Stimulated activated CD8-positive, alpha-beta memory T cell treated with anti-CD3 and anti-CD28 coated beads, Interleukin-4, amount 100 ng/mL, for 4 hours (primary cell): ENCODE measurements at places on chromosomes 11 and 22.

DNA sequence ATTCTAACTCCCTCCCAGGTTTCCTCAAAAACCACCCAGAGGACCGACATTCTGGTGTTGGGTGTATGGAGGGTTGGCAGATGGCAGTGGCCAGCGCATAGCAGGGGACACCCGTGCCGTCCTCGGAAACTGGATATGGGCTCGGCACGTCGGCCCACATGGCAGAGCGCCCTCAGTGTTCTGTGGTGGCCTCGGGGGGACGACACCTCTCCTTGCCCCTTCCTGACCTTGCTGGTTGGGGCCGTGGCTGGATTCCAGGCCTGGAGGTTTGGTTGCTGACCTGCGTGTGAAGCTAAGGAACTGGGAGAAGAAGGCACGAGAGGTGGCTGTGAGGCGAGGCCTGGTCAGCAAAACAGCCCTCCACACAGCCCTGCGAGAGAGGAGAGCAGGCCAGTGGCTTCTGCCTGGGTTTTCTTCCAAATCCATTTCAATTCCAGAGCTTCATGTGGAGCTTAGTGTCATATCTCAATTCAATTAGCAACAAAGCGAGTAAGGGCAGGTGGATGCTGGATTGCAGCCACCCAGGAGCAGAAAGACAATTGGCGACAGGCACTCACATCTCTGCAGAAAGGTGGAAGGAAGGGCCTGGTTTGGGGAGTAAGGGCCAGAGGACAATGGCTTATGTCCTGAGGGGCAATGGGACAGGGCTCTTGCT lies 478.4 kb downstream of the BRD1 start:
- DNase-seq = no peak

DNA sequence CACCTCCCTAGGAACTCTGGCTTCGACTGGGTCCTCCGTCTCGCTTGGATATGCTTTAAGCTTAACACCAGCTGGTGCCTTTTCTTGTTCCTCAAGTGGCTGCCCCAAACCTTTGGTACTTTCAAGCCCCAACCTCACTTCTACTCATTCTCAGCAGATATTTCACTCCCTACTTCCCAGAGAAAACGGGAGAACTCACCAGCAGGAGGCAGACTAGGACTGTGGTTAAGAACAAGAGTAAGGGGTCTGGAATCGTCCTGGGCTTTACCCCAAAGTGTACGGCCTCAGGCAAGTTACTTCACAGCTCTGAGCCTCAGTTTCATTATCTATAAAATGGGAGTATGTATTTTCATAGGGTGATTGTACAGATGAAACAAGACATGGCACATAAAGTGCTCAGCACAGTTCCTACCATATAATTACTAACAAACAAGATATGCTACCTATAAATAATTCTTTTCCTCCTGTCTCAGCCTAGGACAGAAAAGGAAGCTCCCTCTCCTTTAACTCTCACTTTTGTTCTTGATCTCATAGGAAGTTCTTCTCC lies 37.8 kb downstream of the PAMR1 start:
- no peak for DNase-seq

- DNase-seq = no peak
Measured at GRCh38 chr22:19665784-19666672, 48.3 kb upstream of the SEPTIN5 start.

GRCh38 chr22:38239101-38239761 lies 33.6 kb downstream of the TMEM184B start:
- DNase-seq = no peak

GRCh38 chr11:103076361-103076760 lies 15.6 kb downstream of the DCUN1D5 start:
- no peak for DNase-seq

- no peak for DNase-seq
Measured at GRCh38 chr11:45431046-45432018, 145.2 kb upstream of the SYT13 start.

DNA sequence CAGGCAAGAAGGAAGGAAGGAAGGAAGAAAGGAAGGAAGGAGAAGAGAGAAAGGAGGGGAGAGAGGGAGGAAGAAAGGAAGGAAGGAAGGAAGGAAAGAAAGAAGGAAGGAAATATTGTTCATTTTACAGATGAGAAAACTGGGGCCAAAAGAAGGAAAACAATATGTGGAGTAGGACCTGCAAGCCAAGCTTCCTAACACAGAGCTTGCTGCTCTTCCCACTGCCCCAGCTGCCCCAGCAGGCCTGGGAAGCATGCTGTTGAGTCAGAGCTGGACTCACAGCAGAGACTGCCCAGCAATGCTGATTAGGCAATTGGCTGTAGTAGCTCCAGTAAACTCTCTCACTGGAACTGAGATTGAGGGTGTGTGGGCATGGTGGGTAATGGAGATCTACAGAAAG lies 42.6 kb upstream of the SMCO4 start:
- DNase-seq = no peak

DNA sequence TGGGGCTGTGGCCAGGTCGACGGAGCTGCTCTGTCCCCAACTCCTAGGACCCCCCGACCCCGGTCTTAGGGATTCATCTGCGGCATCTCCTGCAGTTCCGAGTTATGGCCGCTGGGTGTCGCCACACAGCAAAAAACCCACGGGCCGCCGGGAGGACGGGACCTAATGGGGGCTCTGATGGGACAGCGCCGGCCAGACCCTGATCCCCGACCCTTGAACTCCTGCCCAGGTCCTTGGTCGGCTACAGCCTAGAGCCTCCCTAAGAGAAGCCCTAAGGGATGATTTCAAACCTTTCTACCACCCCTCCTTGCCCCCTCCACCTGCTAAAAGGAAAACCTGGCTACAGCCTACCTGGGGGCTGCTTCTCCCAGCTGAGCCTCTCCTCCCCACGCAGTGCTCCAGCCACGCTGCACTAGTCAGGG lies 30.8 kb upstream of the LRRC10B start:
- DNase-seq = peak; percentile 32

DNA sequence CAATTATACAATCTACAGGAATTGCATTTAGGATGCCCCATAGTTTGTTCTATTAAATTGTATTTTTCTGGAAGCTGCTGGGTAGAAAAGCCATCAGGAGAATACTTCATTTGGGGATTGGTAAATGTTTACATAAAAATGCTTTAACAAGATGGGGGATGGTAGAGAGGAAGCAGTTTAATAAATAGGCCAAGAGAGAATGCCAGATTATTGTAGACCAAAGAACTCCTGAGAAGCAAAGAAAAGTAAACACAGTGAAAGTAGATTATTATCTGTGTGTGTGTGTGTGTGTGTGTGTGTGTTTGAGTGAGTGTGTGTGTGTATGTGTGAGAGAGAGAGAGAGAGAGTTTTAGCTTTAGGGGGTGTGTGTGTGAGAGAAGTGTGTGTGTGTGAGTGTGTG lies 820.4 kb upstream of the CCDC90B start:
- DNase-seq = no peak

DNA sequence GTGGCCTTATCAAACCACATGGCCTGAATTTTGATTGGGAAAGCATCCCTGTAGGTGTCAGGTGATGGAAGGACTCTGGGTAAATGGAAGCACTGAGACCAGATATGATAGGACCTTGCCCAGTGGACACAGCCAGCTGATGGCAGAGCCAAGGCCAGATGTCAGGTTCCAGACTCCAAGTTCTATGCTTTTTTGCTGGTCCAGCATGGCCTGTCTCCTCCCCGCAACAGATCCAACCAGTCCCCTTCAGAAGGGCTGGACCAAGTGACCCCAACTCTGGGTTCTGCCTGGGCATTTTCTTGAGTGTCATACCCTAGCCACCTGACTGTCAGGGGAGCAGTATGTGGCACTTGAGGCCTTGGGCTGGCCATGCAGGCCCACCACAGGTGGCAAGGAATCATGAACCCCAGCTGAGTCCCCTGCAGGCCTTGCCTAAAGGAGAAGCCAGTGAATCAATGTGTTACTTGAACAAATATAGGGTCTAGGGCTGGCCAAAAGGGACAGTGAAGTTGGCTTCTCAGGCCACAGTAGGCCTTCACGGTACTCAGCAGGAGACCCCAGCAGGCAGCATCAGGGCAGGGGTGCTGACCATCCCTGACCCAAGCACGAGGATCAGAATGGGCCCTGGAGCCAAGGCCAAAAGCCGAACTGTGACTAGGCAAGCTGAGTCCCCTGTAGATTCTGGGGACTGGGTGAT lies 27.1 kb downstream of the KCNQ1OT1 start:
- no peak for DNase-seq

DNA sequence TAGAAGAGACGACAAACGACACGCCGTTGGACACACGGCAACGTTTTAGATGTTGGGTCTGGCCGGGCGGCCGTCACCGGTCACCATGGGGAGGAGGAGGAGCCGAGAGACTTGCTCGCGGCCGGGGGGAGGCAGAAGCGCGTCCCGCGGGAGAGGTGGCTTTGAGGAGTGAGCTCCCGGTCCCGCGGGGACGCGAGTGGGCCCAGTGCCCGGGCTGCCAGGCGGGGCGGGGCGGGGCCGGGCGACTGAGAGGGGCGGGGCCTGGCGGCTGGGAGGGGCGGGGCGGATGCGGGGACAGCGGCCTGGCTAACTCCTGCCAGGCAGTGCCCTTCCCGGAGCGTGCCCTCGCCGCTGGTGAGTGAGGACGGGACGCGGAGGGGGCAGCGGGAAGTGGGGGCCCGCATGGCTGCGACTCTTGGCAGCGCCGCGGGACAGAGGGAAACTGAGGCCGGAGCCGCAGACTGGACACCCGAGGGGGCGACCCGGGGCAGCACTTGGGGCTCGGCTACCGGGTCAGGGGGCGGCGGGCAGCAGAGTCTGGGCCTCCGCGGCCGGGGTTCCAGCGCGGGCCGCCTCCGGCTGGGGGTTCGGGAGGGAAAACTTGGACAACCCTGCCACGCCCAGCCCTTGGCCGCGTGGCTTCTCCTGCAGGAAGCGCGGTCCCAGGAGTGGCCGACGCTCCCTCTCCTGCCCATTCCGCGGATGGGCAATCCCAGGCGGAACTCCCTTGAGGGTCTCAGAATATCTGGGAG lies at the start of gene TSPO:
TSS of gene TSPO (plus strand) at position 309 of the 752 bp plus-strand sequence. CDS start 7,680 bp downstream, outside the sequence.
- peak; percentile 28 for DNase-seq

DNA sequence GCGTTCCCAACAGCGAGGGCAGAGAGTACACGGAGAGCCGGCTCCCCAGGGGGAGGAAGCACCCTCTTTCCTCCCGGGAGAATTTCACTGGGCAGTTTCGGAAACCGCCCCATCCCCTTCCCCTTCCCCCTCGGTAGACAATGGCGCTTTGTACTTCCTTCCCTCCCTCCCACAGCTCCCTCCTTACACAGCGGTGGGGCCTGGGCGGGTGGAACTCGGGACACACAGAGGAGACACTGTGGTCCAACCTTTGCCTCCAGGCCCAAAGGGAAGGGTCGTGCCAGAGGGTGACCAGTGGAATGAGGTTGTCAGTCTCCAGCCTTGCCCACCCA lies 4.3 kb downstream of the SMTN start:
- DNase-seq = no peak

- no peak for DNase-seq
Measured at GRCh38 chr11:110505528-110506284, 76.0 kb downstream of the FDX1 start.

- no peak for DNase-seq
Measured at GRCh38 chr11:33545931-33546330, 154.7 kb downstream of the C11orf91 start.

DNA sequence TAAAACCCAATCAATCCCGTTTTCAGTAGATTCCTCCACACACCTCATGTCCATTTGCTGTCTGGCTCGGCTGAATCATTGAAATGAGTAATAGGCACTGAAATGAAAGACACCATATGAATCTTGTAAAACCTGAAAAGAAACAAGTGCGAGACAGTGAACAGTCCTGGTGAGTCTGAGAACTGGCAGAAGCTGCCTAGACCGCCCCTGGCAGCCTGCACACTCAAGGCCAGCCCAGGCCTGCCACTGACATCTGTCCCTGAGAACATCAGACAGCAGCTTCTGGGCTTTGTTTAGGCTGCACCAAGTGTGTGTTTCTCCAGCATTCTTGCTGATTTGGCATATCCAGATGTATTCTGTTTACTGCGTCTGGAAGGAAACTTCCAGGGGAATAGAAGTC lies 44.8 kb downstream of the ENDOD1 start:
- no peak for DNase-seq

- no peak for DNase-seq
Measured at GRCh38 chr11:113189909-113190667, 124.3 kb upstream of the TTC12 start.
